ENCODE measurements at places on chromosomes 3 and 15. TPM values are rescaled to one million over a fixed set of nuclear protein-coding genes. Genes with fewer than 3 reads are reported as not detected.

SERINC4 gene
- not detected for total RNA-seq

CD80 gene
- total RNA-seq: not detected

MESP1 gene
- total RNA-seq: 0.26 TPM

PLA2G4E gene
- total RNA-seq: not detected

SV2B gene
- under 0.01 TPM for total RNA-seq

GABPB1 gene
- total RNA-seq: 38.0 TPM

GOLGA6L26 gene
- not detected for total RNA-seq

ZKSCAN7 gene
- total RNA-seq: 4.8 TPM

GAP43 gene
- total RNA-seq: 6.1 TPM

IL5RA gene
- total RNA-seq: not detected

GABRA5 gene
- total RNA-seq: not detected

Data from smooth muscle cell of the pulmonary artery (primary cell).